ENCODE measurements at places on chromosomes 1 and 21.

DNA sequence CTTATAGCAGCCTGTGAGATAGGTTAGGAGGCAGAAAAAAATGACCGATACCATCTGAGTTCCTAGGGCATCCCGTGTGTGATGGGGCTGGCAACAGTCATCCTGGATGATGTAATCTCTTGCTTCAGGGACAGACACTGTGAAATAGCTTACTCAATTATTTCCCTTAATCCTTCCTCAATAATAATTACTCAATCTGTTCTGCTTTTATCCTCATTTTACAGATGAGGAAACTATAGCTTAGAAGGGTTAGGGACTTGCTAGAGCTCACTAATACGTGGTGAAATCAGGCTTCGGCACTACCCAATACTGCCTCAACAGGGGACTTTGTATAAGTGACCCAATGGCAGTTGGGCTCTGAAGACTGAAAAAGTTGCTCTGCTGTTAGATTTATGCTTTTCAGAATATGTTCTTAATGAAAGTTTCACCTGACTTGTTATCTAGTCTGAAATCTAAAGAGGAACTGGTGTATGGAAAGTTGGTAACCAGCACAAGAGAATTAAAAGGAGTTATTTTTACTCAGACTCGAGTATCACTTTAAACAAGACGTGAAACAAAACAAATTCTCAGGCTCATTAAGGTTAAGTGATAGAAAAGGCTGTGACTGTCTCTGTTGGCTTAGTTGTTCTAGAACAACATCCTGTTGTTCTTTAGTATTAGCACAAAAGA is 14.4 kb downstream of the CD55 start:
- no peak for DNase-seq

- peak; percentile 35 for DNase-seq
Observed at GRCh38 chr1:44217809-44218410, 4.6 kb downstream of the DMAP1 start.

- DNase-seq, result no peak
Observed at GRCh38 chr21:37865156-37865555, 51.1 kb downstream of the KCNJ6 start.

DNA sequence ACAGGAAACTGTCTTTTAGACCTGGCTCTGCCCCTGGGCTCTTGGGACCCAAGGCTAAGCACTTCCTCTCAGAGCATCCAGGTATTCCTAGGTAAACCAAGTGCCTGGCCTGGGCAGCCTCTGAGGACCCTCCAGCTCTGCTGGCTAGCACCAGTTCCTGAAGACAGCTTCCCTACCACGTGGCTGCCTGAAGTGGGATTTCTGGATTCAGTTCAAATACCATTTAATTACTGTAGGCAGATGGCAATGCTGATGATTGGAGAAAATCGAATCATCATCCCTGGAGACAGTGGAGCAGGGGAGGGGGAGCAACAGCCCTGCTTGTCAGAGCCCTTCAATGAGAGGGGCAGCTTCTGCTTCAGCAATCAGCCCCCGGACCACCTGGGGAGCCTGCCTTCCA is 11.9 kb downstream of the KIF21B start:
- DNase-seq, result peak; percentile 85

DNA sequence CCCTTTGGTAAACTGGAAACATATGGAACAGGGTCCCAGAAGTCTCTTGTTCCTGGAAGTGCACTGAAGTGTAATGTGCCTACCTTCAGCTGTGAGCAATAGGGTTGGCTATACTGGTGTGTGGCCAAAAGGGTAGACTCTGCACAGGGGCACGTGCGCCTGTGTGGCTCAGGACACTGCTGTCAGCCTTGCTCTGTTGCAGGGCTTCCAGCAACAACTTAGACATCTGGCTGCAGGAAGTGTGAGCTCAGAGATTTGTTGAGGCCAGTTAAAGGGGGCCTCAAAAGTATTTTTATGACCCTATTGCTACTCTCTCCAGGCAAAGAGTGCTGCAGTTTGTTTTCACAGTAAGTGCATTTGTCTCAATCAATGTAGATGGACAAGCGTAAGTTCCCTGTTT is 7.5 kb downstream of the CTPS1 start:
- DNase-seq, result no peak

- no peak for DNase-seq
Observed at GRCh38 chr1:48196237-48196636, 26.3 kb upstream of the SLC5A9 start.

DNA sequence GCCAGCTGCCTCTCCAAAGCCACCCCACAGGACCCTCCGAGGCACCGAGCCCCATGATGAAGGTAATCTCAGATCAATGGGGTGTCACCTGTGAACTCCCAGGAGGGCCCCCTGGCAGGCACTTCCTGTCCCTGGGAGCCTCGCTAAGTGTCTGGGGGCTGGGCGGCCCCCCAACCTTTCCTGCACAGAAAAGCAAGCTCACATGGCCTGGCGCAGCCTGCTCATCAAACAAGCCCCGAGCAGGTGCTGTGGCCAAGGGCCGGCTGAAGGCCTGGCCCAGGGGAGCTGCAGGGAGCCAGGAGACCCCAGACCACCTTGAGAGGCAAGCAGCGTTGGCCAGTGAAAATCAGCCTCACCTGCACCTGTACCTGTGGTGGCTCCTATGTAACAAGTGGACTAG is 2.9 kb downstream of the RIPK4 start:
- no peak for DNase-seq

DNA sequence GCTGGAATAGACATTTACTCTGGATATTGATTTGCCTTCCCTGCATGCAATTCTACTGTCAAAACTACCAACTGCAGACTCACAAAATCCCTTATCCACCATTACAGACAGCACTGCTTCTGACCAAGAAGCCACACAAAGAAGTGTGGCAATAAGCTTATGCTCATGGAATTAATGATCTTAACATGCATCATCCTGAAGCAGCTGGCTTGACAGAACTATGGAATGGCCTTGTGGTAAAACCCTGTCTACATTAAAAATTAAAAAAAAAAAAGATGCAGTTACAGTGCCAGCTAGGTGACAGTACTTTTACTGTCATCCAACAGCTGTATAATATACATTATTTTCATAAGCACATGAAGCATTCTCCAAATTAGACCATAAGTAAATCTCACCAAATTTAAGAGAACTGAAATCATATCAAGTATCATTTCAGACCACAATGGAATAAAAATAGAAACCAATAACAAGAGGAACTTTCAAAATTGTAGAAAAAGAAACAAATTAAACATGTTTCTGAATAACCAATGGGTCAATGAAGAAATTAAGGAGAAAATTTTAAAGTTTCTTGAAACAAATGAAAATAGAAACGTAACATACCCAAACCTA is 70.7 kb downstream of the SCMH1 start:
- DNase-seq, result no peak

DNA sequence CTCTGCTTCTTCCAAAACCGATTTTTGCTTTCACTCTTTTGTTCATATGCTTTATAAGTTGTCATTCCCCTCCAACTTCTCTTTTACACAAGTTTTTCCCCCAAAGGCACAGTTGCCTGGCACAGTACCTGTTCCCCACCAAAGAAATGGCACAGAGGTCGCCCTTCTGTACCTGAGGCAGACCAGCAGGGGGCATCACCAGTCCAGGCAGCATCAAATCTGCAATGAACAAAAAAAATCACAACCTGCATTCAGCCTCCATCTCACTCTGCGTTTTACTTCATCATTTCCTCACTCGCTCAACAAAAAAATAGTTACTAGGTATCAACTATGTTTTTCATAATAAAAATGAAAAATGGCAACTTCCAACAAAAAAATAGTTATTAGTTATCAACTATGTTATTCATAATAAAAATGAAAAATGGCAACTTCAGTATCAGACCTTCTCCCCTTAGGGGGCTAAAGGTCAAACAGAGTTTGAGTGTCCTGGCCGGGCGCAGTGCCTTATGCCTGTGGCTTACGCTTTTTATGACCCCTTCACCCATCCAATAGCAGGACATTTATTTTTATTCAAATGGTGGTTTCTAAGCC is 4.1 kb downstream of the EIF2D start:
- no peak for DNase-seq

DNA sequence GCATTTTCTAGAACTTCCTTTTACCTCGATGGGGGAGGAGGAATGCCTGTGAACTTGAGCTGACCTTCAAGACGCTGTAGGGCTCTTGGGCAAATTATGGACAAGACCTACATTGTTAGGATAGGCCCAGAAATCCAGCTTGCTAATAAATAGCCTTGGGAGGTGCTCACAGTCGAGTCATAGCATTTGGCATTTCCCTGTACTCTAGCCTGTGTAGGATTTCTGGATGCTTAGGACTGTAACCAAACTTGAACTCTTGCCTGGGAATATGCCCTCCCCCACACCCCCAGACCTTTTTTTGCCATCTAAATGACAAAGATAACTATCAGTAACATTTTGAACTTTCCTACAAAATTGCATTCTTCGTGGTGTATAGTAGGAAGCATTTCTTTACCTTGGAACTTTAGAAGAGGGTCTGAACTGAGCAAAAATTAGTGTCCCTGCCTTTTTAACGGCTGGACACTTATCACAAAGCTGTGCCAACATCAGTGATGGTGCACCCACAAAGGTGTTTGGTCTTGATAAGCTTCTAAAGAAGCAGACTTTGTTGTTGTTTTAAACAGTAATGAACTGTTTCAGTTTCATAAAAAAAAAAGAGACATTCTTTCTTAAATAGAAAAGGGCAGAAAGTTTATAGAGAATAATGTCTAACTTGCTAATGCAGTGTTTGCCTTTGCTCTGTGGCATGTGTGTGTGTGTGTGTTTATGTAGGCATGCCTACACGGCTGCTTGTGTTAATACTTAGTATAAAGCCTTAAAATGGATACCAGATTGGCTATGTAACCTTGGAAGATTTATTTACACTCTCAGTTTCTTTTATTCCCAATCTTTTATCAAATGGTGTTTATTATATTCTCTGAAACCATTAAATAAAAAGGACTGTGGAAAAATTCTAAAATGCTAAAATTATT is 88.2 kb downstream of the NFIA start:
- no peak for DNase-seq

DNA sequence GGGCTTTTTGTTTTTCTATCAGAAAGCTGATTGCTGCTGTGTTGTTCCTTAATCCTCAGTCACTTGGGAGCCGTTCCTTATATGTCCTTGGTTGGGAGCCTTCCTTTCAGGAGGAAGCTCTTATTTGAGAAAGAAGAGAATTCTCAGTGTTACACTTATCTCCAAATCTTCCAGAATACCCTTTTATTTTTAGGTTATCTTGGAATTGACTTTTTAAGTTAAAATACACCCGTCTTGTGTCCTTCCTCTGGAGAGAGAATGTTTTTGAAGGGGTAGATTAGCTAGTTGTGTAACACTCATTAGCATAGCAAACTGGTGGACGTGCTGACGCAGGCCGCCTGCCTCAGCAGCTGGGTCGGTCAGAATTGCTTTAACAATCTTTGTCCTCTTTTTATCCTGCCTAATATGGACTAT is 42.1 kb downstream of the LRRC8B start:
- DNase-seq, result no peak

GRCh38 chr1:4056422-4056821 is 156.3 kb upstream of the C1orf174 start:
- no peak for DNase-seq

DNA sequence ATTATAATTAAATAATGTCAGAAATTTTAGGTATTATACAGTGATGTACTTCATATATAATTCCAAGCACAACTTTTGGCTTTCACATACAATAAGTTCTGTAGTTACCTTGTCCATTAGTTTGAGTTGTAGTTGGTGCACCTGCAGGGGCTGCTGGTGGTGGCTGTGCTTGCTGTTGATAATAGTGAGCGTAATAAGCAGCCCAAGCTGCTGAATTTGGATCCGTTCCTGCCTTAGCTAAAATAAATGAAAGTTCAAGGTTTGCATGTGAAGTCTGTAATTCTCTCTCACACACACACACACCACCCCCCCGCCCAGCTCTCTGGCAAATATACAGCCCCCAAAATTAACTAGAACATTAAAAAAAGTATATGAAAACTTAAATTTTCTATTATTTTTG is 22.4 kb downstream of the FUBP1 start:
- DNase-seq, result no peak

DNA sequence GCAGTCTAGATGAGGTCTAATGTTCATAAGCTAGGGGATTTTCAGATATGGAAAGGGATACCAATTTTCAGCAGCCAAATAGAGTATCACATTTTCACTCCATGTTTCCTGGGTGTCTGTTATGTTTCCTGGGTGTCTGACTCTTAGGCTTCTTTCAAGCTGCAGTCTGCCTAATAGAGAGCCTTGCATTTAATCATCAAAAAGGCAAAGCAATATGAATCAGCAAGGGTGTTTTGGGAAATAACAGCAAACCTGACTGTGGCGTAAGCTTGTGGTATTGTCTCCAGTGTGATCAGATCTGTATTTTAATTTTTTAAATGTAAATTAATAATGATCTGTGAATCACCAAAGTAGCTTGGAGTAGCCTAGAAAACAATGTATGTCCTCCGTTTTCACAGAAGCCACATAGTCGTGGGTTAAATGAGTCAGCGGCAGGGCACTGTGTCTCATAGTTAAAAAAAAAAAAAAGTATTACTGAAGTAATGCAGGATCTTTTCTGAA is 10.4 kb downstream of the LGALS8 start:
- no peak for DNase-seq

GRCh38 chr1:185363205-185363604 is 46.2 kb upstream of the IVNS1ABP start:
- DNase-seq, result no peak

GRCh38 chr1:205942631-205943159 is 561 bp downstream of the SLC26A9 start:
- no peak for DNase-seq

GRCh38 chr1:204599098-204599497 is 82.9 kb downstream of the MDM4 start:
- no peak for DNase-seq

GRCh38 chr1:192571668-192572067 is 3.9 kb upstream of the RGS1 start:
- DNase-seq, result no peak

GRCh38 chr1:32335790-32336590 is at the start of gene MARCKSL1:
Gene MARCKSL1, minus strand, starts transcription at chr1:32336233. Its CDS starts 200 bp downstream, at chr1:32336033.
- DNase-seq, result peak; percentile 66

All from DMS79 treated with DMSO at 0.1 percent for 48 hours (cell line).